ENCODE measurements at places on chromosomes 5 and 9. TPM values are rescaled to one million over a fixed set of nuclear protein-coding genes. Genes with fewer than 3 reads are reported as not detected.

SLC6A7 gene
- total RNA-seq = not detected

DOCK2 gene
- 4.6 TPM for total RNA-seq

FGF10 gene
- 0.32 TPM for total RNA-seq

SOHLH1 gene
- total RNA-seq = not detected

PFDN1 gene
- 71.7 TPM for total RNA-seq

NTNG2 gene
- total RNA-seq = 7.7 TPM

MEIKIN gene
- not detected for total RNA-seq

C5orf52 gene
- total RNA-seq = not detected

OR1Q1 gene
- total RNA-seq = not detected

DMRT2 gene
- 0.19 TPM for total RNA-seq

ACER2 gene
- total RNA-seq = 4.1 TPM

TMEM167A gene
- total RNA-seq = 48.5 TPM

CCNI2 gene
- total RNA-seq = not detected

ANXA2R gene
- total RNA-seq = 1.2 TPM

Data from cardiac septum (tissue), 1 donor.